ENCODE measurements at places on chromosomes 3 and 15.

GRCh38 chr15:78842519-78842918 is 30.2 kb upstream of the MORF4L1 start:
- ATAC-seq, result peak; percentile 13

DNA sequence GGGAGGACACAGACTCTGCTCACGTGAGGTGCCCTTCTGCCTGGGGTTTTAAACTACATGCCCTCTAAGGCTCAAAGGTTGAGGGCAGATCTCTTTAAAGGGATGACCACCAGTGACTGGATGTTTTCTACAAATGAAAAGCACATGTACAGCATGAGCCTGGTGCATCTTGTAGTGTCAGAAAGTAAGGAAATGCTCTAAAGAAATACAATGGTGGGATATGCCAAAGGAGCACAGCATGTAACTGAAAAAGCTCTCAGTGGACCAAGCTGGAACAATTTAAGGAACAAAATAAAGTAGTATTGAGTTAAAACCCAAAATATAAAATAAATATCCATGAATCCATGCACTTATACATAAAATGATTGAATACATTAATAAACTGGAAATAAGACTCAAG is 78.3 kb upstream of the SEMA6D start:
- no peak for ATAC-seq

- peak; percentile 62 for ATAC-seq
Measured at GRCh38 chr3:71753701-71754609, at the start of gene GPR27. GPR27 (plus strand) TSS chr3:71753855; CDS start chr3:71754050, 195 bp downstream.

DNA sequence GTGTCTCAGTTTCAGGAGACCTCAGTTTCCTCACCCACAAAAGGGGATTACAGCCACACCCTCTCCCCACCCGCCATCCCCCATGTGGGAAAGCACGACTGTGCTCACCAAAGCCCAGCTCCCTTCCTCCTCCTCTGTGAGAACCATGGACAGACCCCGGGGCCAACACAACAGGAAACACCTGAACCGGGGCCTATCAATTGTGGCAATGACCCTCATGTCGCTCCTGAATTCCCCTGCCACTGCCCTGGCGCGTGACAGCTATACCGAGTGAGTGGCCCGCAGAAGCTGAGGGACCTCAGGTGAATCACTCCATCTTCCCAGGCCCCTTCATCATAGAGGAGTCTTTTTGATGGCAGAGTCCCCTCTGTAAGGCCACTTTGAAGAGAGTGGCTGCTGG is 28.6 kb downstream of the PLEKHO2 start:
- no peak for ATAC-seq

DNA sequence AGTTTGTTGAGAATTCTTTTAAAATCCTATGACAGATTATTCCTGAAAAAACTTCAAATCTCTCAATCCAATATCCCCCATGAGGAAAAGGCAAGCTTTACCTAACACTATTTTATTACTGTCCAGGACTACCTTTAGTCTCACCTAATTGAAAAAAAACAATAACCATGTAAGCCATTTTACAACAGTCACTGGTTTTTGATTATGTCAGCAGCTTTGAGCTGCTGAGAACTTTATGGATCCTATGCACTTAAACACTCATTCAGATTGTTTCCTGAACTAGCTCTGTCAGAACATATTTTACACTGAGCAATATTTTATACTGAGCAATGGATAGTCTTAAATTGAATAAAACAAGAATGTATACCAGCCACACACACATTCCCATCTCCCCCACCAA is 79.9 kb downstream of the ZBBX start:
- ATAC-seq, result no peak

- no peak for ATAC-seq
Measured at GRCh38 chr15:67564021-67564967, 21.8 kb downstream of the MAP2K5 start.

GRCh38 chr3:33047842-33048834 is 48.8 kb downstream of the GLB1 start:
- ATAC-seq, result peak; percentile 79

Measured in activated CD4-positive, CD25-positive, alpha-beta regulatory T cell treated with anti-CD3 and anti-CD28 coated beads, Interleukin-2, amount 50 U/mL, for 24 hours (primary cell).